ENCODE measurements at places on chromosomes 1 and 21.
A peak's percentile ranks its signal among the peaks of the same experiment; 100 is the strongest.

- peak; percentile 31 for DNase-seq
Observed at GRCh38 chr1:50774759-50775351, 185.2 kb downstream of the FAF1 start.

- DNase-seq, result no peak
Observed at GRCh38 chr1:183911285-183911684, 106.4 kb downstream of the RGL1 start.

DNA sequence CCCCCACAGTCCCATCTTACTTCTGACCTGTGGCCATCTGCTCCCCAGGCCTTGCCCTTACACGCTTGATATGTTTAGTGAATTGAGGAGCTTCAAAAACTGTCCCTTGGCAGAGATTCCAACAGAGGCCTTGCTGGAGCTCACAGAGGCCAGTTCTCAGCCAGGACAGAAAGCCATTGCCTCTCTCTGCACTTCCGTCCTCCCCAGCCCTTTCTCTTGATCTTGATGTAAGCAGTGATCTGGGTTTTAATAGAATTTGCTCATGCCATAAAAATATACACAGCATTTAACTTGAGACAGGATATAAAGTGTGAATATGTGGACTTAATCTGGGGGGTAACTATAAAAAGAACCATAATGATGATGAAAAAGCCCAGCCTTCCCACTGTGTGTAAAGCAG lies 453.5 kb downstream of the KIF26B start:
- DNase-seq, result no peak

GRCh38 chr1:117143871-117144270 lies 22.3 kb upstream of the TRIM45 start:
- no peak for DNase-seq

DNA sequence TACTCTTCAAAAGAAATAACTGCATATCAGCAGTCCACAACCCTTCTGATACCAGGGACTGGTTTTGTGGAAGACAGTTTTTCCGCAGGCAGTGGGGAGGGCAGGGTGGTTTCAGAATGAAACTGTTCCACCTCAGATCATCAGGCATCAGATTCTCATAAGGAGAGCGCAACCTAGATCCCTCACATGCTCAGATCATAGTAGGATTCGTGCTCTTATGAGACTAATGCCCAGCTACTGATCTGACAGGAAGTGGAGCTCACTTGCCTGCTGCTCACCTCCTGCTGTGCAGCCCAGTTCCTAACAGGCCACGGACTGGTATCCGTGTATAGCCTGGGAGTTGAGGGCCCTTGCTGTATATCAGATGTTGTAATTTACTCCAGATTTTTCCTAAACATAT lies 11.5 kb downstream of the RO60 start:
- no peak for DNase-seq

DNA sequence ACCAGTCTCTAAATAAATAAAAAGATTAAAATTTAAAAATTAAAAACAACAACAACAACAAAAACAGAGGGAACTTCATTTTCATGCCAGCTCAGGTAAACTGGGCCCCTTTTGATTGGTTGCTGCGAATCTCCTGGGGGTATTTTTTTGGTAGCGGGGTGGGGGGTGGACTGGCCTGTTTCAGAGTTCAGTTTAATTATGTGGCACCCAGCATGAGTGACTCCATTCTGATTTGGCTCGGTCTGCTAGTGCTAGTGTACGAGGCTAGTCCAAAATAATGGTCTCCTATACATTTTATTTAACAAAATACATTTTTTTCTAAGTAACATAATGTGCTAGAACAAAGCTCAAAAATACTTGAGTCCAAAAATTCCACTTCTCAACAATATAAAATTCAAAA lies 18.2 kb downstream of the PDIK1L start:
- no peak for DNase-seq

- no peak for DNase-seq
Observed at GRCh38 chr1:218525031-218525430, 179.9 kb downstream of the TGFB2 start.

GRCh38 chr1:17045634-17046333 lies 8.0 kb downstream of the SDHB start:
- DNase-seq, result peak; percentile 27

GRCh38 chr1:217021956-217022355 lies 298.7 kb upstream of the ESRRG start:
- DNase-seq, result no peak

GRCh38 chr21:32136546-32136945 lies 142.3 kb downstream of the MIS18A start:
- DNase-seq, result no peak

- DNase-seq, result no peak
Observed at GRCh38 chr21:33496345-33496744, 4.8 kb upstream of the DNAJC28 start.

- DNase-seq, result no peak
Observed at GRCh38 chr1:9037476-9038337, 11.5 kb upstream of the SLC2A7 start.

DNA sequence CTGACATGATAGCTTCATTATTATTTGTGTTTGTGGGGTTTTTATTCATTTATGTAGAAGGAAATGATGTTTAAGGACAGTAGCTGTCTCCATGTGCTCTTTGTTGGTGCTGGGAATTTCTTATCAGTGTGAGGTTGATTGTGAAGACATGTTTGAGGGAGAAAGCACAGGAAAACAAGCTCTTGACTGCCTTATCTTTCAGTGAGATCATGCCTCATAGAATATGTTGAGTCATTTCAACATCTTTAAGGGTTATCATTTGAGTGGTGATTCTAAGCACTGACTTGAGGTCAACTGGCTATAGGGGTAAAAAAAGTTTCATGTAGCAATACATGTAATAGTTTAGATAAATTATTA lies 405.1 kb upstream of the ADAMTS5 start:
- peak; percentile 44 for DNase-seq

GRCh38 chr1:200373811-200374231 lies 36.0 kb downstream of the ZNF281 start:
- DNase-seq, result no peak

GRCh38 chr21:35578831-35579471 lies 481.4 kb downstream of the SETD4 start:
- DNase-seq, result no peak

GRCh38 chr21:38077569-38077968 lies 161.3 kb upstream of the KCNJ6 start:
- no peak for DNase-seq

DNA sequence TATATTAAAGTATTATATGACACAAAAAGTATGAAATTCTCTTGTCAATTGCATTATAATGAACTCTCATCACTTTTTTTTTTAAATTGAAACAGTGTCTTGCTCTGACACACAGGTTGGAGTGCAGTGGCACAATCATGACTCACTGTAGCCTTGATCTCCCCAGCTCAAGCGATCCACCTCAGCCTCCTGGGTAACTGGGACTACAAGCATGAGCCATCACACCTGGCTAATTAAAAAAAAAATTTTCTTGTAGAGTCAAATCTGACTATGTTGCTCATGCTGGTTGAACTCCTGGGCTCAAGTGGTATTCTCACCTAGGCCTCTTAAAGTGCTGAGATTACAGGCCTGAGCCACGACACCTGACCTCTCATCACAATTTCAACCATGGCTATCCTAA lies 259.3 kb downstream of the S1PR1 start:
- DNase-seq, result no peak

GRCh38 chr1:200372095-200372884 lies 37.5 kb downstream of the ZNF281 start:
- peak; percentile 72 for DNase-seq

DNA sequence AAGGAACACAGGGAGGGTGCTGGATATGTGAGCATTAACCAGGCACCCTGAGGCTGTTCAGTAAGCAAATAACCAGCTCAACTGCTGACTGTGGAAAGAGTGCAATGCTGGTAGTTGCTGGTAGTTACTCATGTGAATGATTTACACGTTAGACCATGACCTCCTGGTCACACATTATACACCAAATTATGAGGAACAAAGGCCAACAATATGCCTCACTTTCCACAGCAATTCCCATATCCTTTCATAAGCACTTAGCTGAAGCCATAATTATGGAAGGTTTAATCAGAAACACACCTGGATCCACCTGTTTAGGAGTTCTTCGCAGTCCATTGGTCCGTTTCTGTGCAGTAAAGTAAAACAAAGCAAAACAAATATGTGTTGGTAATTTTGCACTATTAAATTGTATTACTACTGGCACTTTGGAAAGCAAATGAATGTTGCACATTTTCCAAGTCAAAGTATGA lies 281.8 kb downstream of the VAV3 start:
- no peak for DNase-seq

DNA sequence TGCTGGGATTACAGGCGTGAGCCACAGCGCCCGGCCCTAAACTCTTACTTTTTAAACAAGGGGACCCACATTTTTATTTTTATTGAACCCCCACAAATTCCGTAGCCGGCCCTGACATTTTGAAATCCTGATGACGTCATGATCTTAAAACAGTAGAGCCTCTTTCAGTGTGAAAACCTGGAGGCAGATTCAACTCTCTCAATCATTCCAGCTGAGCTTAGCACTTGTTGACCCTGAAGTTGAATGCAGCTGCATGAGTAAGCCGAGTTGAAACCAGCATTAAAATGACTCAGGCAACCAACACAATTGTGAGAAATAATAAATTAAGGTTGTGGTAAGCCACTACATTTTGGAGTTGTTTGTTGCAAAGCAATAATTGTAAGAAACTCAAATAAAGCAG lies 93.9 kb upstream of the ADGRL4 start:
- peak; percentile 70 for DNase-seq

DNA sequence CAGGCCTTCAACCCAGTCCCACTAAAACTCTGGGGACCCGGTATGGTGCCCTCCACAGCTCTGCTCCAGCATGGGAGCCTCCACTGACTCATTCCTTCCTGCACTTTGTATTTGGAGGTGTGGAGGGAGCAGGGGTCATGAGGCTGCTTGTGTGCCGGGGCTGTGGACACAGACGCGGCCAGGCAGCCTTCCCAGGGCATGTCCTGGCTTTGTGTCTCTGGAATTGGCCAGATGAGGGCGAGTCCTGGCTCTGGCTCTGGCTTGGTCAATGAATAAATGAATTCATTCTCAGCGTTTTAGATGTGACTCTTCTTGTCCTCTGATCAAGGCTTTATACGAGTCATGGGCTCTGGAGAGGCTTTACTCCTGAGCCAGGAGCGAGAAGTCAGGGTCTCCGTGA lies 19.1 kb downstream of the AJAP1 start:
- DNase-seq, result no peak

DNA sequence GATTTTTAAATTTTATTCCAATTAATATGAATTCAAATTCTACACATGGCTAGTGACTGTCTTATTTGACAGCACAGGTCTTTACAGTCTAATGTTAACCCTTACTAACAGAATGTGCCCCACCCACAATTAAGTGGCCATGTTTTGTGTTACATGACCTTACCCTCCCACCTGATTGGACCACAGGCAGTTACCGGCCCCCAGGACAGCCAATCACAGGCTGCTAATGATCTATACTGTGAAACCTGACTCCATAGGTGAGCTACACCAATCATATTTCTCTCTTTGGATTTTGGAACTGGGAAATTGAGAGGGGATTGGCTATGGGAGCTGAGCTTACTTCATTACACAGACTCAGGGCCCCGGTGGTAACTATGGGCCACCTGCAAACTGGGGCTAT lies 27.5 kb downstream of the ZP4 start:
- no peak for DNase-seq

- DNase-seq, result no peak
Observed at GRCh38 chr1:221565711-221566110, 176.2 kb downstream of the DUSP10 start.

- DNase-seq, result no peak
Observed at GRCh38 chr1:7198664-7199063, 413.4 kb downstream of the CAMTA1 start.

GRCh38 chr21:20994790-20995189 lies 3.4 kb upstream of the NCAM2 start:
- DNase-seq, result no peak

- no peak for DNase-seq
Observed at GRCh38 chr1:177354247-177354646, 183.5 kb downstream of the BRINP2 start.

- DNase-seq, result no peak
Observed at GRCh38 chr1:36329817-36330216, 6.4 kb upstream of the EVA1B start.

DNA sequence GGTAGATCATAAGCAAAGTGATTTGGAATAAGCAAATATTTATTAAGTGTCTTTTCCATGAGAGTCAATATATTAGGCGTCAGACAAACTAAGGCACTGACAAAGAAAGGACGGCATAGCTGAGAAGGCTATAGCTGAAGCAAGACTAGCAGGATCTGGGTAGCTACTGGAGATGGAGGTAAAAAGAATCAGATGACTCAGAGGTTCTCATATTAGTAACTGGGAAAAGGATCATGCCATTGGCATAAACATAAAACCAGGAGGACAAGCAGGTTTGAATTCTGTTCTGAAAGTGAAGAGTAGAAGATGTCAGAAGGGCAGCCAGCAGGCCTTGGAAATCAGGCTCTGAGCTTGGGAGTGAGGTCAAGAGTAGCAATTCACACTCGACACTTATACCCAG lies 531.9 kb downstream of the PTPRC start:
- DNase-seq, result no peak

DNA sequence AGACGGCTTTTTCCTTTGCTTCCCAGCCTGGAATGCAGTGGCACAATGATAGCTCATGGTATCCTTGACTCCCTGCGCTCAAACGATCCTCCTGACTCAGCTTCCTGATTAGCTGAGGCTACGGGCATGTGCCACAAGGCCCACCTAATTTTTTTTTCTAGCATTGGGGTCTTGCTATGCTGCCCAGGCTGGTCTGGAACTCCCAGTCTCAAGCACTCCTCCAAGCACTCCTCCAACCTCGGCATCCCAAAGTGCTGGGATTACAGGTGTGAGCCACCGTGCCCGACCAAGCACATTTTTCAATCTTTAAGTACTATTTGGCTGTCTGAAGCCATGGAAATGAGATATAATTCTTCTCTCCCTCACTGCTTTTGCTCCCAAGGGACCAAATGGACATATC lies 58.7 kb downstream of the MAB21L3 start:
- DNase-seq, result no peak

- DNase-seq, result no peak
Observed at GRCh38 chr1:203049576-203050180, 23.4 kb downstream of the PPFIA4 start.

DNA sequence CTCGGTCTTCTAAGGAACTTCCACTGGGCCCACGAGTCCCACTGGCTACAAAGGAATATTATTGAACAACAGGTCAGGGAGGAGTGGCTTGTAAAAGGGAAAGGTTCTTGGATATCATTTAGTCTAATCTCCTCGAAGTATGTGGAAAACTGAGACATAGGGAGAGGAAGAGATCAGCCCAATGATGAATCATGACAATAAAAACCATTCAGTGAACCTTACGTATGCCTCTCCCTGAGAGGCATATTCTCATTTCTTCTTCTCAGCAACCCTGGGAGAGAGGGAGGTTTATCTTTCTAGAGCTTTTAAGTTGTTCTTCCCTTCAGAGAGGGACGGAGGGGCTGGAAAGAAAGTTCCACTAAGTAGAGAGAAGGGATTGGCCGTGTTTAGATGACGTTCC lies 5.3 kb upstream of the MOB3C start:
- DNase-seq, result no peak

GRCh38 chr1:3786468-3787348 lies 9.6 kb downstream of the LRRC47 start:
- DNase-seq, result no peak
